ENCODE measurements at places on chromosomes 1 and 21. TPM values are rescaled to one million over a fixed set of nuclear protein-coding genes. Genes with fewer than 3 reads are reported as not detected.

Gene ATP1A2
- 348 TPM for total RNA-seq

Gene ECM1
- total RNA-seq = 24.0 TPM

Gene GIPC2
- 2.2 TPM for total RNA-seq

Gene SELE
- not detected for total RNA-seq

Gene RNU1-4
- total RNA-seq = under 0.01 TPM

Gene FAM72D
- total RNA-seq = 0.40 TPM

Gene CADM3
- total RNA-seq = 23.4 TPM

Gene RORC
- total RNA-seq = 0.13 TPM

Gene CYB5RL
- total RNA-seq = 3.4 TPM

Gene TMCC2
- total RNA-seq = 7.0 TPM

DNA sequence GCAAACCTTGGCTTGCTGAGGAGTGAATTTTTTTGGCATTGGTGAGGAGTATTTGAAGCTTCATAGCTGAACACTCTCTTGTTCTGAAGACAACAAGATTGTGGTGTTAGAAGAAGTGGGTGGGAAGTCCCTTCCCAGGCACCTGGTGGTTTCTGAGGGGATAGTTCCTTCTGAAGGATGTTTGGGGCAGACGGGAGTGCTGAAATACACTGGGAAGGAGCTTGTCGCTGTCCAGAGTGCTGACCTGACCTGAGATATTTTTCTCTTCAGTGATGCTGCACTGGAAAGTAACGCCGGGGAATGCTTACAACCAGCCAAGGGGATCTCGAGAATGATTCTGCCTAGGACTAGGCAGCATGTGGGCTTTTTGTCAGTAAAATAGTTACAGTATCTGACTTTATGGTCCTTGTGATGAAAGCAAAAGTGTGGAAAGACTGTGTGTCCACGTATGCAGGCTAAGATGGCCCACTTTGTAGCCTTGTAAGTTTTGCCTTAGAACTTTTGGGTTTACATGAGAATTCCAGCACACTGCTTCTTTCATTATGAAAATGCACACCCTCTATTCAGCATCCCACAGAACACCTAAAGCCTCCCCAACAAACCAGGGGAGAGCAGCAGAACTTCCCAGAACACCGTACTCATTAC lies 33.1 kb upstream of the NFASC start:
- no peak for ATAC-seq

DNA sequence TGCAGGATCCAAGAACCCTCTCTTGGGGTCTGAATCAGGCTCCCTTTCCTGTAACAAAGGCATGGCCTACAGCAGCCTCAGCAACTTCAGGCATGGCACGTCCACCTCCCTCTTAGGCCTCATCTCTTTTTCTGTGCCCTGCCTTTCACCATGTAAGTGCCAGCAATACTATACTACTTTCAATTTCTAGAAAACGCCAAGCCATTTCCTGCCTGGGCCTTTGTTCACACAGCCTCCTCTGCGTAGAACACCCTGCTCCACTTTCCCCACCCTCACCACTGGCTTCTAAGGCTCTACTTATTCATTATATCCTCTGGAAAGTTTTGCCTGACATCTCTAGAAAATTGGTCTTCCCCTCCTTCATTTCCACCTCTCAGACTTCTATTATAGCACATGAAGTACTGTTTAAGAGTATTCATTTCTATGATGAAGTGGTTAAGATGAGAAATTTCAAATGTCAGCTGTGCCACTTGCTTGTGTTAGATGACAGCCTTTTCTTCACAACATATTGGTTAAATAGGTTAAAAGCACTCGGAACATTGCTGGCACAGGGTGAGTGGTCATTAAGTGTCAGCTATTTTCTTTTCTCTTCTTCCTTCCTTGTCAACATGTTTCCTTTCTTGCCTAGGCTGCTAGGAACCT lies 41.6 kb upstream of the VWA5B1 start:
- no peak for ATAC-seq

DNA sequence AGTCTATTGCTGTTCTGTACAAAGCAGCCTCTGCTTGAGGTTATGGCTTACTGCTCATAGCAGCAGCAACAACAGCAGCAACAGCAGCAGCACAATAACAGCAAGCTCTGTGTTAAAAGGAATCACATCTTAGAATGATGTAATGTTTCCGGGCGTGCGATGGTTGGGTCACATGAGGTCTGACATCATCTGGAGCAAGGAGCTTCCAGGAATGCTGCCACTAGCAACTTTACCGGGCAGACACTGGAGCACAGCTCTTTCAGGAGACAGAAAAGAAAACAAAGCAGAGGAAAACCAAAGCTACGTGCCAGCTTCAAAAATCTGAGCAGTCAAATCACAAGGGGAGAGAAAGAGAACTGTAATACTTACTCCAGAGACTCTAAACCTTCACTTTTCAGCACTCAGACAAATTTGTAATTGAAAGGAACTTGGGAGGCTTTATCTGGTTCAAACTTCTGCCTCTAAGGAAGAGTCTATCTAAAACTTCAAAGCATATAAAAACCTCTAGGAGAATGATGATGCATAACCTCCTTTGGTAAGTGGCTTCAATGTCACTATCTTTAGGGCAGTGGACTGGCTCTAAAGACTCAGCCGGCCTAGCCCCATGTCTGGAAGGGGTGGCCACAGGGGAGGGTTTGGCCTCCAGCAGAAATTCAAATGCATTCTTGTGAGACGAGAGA lies 28.3 kb upstream of the RAB3GAP2 start:
- ATAC-seq = peak; percentile 96

- peak; percentile 12 for ATAC-seq
Observed at GRCh38 chr1:42737257-42737656, 2.8 kb downstream of the CLDN19 start.

- ATAC-seq = no peak
Observed at GRCh38 chr1:46415514-46415913, 21.4 kb downstream of the FAAH start.

- ATAC-seq = no peak
Observed at GRCh38 chr1:33576821-33577599, 104.6 kb downstream of the ZSCAN20 start.

- no peak for ATAC-seq
Observed at GRCh38 chr21:22842875-22843274, 1844.7 kb downstream of the NCAM2 start.

GRCh38 chr1:10060311-10061100 lies 27.7 kb downstream of the UBE4B start:
- no peak for ATAC-seq

GRCh38 chr1:241330619-241331327 lies 26.2 kb downstream of the RGS7 start:
- ATAC-seq = no peak

DNA sequence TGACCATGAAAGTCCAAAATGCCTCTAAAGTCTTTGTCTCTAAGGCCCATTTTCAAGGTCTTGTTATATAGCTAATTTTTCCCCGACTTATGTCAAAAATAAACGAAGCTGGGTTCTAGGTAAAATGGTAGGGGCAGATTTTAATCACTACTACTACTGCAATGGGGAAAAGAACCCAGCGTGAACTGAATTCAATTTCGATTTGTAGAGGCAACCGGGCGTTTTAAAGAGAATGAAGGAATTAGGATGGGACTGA lies 536 bp upstream of the EXO1 start:
- no peak for ATAC-seq

DNA sequence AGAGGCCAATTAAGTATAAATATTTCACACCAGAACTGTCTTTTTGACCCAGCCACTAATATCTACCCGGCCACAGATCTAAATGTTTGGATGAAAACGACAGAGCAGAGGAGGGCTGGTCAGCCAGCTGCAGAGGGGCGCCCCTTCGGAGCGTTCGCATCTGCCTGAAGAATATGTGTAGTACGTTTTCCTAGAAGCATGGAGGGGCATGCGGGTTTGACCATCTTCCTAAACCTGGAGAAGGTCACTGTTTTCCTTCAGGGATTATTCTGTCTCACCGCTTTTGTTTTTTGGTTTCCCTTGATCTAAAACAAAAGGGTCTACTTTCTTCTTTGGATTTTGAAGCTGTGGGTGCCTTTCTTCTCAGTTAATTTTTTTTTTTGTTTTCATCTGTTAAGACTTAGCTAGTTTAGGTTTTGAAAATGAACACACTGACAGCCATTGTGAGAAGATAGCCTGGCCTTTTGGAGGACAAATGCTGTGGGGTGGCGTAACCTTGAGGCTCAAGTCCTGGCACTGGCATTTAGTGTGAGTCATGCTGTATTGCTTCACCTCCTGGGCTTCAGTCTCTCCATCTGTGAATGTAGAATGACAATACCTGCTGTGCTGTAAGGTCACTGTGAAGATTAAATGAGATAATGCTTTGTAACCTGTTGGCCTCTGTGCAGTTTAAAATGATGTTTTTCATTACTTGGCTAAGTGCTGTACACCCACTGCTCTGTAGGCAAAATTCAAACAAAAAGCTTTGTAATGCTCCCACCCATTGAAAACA lies 74.1 kb upstream of the IRF2BP2 start:
- peak; percentile 97 for ATAC-seq

DNA sequence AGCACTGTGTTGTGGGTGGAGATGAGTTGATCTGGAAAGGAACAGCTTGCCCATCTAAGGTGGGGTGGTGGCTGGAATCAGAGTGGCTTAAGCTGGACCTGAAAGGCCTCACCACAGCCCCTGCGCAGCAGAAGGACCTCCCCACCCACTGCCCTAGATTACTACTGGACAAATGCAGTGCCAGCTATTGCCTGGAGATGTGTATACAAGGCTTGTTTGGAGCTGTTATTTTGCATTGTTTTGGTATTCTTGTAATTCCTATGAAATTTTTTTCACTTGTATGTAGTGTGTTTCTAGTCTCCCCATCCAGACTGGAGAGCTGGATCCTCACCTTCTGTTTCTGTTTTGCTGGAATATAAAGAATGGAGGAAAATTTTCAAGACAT lies 1.3 kb upstream of the SLC30A1 start:
- no peak for ATAC-seq

GRCh38 chr1:226582966-226583365 lies 34.4 kb downstream of the STUM start:
- no peak for ATAC-seq

DNA sequence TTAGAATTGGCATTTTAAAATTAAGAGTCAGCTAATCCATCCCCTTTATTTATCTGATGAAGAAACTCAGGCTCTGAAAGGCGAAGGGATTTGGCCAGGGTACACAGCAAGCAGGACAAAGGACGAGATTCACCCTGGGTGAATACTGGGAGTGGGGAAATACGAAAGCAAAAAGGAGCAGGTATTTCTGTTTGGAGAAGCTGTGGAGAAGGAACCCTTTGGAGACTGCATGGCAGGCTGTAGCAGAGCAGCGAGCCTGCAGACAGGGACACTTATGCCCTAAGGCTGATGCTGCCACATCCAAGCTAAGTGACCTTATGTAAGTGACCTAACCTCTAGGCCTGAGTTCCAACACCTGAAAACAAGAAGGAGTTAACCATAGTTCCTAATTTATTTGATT lies 207.2 kb upstream of the C1orf87 start:
- ATAC-seq = no peak

DNA sequence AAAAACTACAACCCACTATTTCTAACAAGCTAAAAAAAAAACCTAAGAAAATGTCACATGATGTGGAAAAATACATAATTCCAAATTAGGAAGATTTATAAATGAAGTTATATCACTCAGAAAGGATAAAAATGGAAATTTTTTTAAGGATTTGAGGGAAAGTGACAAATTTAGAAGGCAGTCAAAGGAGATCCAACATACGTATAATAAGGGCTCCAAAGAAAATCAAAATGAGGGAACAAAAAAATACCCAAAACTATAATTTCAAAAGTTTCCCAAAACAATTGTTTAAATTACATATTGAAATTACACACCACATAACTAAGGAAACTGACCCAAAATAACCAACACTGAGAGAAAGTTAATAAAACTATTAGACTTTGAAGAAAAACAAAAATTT lies 381.1 kb upstream of the KAZN start:
- ATAC-seq = no peak

- ATAC-seq = no peak
Observed at GRCh38 chr1:248811514-248812490, 13.9 kb downstream of the SH3BP5L start.

- no peak for ATAC-seq
Observed at GRCh38 chr1:167671727-167672511, 41.9 kb downstream of the RCSD1 start.

DNA sequence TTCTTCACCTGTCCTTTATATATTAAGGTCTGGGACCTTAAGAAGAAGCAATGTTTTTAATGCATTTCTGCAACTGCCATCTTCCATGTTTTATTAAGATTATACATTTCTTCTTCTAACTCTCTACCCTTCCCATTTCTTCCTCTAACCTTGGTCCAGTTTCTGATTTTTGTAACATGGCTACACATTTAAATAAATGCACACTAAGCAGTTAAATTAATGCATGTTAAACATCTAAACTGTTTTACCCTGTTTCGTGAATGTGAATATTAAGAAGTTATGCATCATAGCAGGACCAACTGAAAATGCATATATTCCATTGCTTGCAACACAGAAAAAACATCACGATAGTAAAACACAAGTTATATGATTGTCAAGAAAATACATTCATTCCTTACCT lies 3.7 kb downstream of the BRINP3 start:
- ATAC-seq = no peak

DNA sequence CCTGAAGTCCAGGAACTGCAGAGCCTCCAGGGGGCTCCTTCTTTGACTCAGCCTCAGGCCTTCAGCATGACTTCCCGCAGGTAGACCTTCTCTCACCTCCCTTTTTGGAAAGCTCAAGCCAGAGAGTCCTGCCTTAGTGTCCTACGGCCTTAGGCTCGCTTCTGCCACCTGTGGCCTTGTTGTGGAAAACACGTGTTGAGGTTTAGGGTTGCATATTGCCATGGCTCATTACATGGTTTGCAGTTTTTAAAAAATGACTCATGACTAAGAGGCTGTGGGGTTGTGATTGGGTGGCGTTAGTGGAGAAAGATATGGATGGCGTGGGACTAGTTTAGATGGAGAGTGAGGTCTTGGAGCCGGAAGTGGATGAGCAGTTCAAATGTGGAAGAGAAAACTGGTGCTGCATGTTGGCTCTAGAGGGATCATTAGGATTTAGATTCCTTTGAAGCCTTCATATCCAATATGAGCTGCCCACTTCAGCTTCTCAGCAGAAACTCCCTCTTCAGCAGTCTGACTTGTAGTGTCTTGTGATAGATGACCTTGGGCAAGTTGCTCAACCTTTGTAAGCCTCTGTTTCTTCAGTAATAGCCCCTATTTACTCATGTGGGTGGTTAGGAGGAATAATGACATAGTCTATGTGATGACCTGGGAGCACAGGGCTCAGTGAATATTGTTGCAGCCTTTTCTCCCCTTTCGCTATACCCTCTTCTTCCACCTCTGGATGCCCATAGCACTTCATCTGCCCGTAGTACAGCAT lies 6.5 kb upstream of the FGGY start:
- ATAC-seq = peak; percentile 24

DNA sequence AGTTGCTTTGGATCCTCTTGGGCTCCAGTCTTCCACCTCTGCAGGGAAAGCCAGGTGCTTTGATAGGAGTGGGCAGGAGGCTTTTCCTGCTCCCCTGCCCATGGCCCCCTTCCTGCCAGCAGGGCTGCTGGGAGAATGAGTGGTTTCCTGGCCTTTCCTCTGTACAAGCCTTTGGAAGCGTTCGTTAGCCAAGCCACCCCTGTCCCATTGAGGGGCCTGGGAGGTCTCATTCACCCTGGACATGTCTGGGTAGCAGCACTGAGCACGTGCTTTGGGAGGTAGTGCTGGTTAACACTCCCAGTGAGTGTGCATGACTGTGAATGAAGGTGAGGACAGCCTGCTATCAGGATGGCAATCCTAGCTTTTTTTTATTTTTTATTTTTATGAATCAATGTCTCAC lies 118.5 kb upstream of the CACNA1E start:
- ATAC-seq = no peak
